Stimulated activated CD4-positive, alpha-beta T cell treated with anti-CD3 and anti-CD28 coated beads, Interleukin-12 subunit alpha, Interleukin-12 subunit beta, amount 100 ng/mL, for 24 hours (primary cell): ENCODE measurements at places on chromosomes 6 and 20.

- no peak for DNase-seq
Measured at GRCh38 chr6:11919771-11920440, 92.2 kb upstream of the HIVEP1 start.

GRCh38 chr6:21911208-21911607, 317.7 kb downstream of the SOX4 start:
- no peak for DNase-seq

GRCh38 chr6:41756354-41756753, 9.2 kb upstream of the PGC start:
- no peak for DNase-seq

GRCh38 chr20:41330343-41330720, 10.3 kb upstream of the LPIN3 start:
- no peak for DNase-seq

GRCh38 chr6:40042232-40042631, 108.0 kb upstream of the MOCS1 start:
- no peak for DNase-seq

DNA sequence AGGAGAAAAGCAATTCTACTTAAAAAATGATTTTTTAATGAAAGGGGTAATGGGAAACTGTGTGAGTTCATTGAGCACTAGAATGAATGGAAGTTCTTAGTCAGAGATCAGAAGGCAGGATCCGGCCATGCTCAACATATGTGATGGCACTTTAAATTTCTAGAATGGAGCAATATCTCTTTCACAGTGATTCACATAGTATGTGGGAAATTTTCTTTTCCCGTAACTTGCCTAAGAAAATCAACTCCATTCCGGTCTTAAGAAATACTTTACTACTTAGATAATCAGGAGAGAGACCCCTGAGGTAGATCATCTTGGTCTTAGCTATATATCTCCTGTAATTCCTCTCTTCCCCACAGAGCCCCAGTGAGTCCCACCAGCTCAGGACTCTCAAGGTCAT, 131.8 kb downstream of the SCML4 start:
- DNase-seq: no peak

DNA sequence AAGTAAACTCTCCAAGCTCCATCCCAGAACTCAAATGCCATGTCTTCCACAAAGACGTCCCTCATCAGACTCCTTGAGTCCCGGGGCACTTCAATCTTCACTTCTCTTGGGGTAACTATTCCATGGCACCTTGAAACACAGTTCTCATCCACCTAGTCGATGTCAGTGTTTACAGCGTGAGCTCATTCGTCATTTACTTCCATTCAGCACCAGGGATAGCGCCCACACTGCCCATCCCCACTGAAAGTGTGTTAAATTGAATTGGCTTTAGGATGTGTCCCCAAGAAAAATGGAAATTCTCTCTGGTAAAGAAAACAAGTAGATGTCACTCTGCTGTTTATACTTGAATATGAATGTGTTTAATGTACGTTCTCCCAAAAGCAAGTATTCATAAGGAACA, 31.3 kb downstream of the KCNK15 start:
- DNase-seq: no peak

DNA sequence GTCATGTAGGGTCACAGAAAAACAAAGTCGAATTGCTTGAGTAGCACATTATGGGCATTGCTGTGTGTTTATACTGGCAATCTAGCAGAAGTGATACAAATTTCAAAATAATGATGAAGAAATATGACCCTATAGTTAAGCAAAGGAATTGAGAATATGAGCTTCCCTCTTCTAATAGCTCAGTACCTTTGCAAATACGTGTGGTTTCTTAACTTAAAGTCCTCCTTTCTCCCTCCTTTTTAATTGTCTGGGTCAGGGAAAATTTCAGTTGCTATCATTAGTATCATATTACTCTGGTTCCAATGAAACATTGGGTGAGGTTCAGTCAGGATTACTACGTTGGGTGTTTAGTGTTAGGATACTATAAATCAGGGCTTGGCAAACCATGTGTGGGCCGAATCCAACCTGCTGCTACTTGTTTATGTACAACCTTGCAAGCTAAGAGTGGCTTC, 166.8 kb upstream of the CARMIL1 start:
- DNase-seq: no peak

DNA sequence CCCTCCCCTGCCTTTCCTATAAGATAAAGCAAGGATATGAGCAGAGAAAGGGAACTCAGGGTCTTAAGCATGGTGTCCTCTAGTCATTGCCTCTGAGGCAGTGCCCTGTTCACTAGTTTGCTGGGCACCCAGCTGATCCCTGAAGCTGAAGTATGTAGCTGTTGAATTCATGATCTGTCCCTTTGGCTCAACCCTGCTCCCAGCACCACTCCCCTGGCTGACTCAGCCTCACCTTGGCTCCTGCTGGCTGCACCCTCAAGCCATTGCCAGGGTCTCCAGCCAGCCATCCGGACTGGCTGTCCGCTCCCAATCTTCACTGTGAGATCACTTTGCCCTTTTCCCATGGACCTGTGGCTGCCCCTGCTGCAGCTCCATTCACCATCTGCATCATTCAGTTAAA, 25.9 kb upstream of the UST start:
- no peak for DNase-seq

- DNase-seq: no peak
Measured at GRCh38 chr6:53868626-53869025, 73.8 kb downstream of the LRRC1 start.

GRCh38 chr20:14384416-14385175, 47.2 kb upstream of the FLRT3 start:
- DNase-seq: no peak

GRCh38 chr6:129849456-129849855, 11.7 kb downstream of the TMEM244 start:
- DNase-seq: no peak
